Islet precursor cell (in vitro differentiated cells): ENCODE measurements at places on chromosomes 1 and 21.

- DNase-seq = no peak
Measured at GRCh38 chr1:172404121-172404520, 16.4 kb upstream of the C1orf105 start.

- no peak for DNase-seq
Measured at GRCh38 chr1:204354579-204354978, 5.2 kb downstream of the PLEKHA6 start.

- no peak for DNase-seq
Measured at GRCh38 chr1:226402739-226403165, 5.1 kb downstream of the PARP1 start.

GRCh38 chr1:9841460-9841859 is 17.7 kb upstream of the CLSTN1 start:
- peak; percentile 25 for DNase-seq

GRCh38 chr1:179031855-179032513 is 6.3 kb downstream of the FAM20B start:
- DNase-seq = no peak

DNA sequence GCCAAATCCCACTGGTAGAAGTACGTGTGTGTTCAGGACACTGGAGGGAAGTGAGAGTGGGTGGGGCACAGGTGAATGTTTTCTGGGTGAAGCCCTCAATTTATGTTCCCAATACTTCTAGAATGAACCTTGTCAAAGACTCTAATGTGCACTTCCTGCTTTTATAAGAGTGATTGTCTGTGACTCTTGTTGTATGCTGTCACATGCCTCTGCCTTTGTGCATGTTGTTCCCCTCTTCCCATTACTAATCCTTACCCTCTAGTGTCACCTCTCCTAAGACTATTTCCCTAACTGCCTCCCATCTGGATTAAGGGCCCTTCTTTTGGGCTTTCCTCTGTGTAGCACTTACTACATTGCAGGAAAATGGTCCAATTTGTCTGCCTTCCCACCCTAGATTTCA is 2.5 kb upstream of the LINGO4 start:
- peak; percentile 7 for DNase-seq

- DNase-seq = no peak
Measured at GRCh38 chr1:3658231-3658615, 5.9 kb downstream of the TP73 start.

DNA sequence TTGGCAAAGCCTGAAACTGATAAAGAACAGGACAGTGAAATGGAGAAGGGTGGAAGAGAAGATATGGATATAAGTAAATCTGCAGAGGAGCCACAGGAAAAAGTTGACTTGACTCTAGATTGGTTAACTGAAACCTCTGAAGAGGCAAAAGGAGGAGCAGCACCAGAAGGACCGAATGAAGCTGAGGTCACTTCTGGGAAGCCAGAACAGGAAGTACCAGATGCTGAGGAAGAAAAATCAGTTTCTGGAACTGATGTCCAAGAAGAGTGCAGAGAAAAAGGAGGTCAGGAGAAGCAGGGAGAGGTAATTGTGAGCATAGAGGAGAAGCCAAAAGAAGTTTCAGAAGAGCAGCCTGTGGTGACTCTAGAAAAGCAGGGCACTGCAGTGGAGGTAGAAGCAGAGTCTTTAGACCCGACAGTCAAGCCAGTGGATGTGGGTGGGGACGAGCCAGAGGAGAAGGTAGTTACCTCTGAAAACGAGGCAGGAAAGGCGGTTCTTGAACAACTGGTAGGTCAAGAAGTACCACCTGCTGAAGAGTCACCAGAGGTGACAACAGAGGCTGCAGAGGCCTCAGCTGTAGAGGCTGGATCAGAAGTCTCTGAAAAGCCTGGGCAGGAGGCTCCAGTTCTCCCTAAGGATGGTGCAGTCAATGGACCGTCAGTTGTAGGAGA is 16.3 kb downstream of the CCDC17 start:
- no peak for DNase-seq

DNA sequence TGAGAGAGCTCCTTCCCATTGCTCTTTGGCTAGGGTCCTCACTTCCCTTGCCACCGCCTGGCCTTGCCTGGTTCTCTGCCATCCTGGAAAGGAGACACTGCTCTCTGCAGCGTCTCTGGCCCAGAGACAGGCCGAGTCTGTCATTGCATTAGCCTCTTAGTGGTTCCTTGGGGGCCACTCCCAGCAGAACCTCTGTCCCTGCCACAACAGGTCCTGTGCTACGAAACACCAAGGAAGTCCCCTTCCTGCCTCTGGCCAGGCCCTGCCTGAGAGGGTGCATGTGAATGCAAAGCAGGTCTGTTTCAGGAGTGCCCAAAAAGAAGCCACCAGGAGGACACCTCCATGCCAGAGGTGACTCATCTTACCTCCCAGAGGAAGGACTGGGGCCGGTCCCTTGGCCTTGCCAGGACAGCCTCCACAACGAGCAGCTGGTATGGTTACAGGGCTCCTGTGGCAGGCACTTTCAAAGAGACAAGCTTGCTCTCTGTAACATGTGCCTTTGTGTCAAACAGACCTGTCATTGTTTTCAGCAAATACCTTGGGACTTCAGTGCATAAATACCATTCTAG is 59.6 kb downstream of the VPS26C start:
- DNase-seq = peak; percentile 87

GRCh38 chr1:32963746-32964460 is 706 bp downstream of the RNF19B start:
- peak; percentile 91 for DNase-seq

- no peak for DNase-seq
Measured at GRCh38 chr1:106879538-106879937, 176.9 kb upstream of the PRMT6 start.

- DNase-seq = no peak
Measured at GRCh38 chr1:222876182-222876581, 61.3 kb downstream of the DISP1 start.

GRCh38 chr1:44263568-44264450 is 50.5 kb downstream of the DMAP1 start:
- DNase-seq = no peak

GRCh38 chr1:26003262-26003661 is 5.4 kb upstream of the PAFAH2 start:
- DNase-seq = no peak

DNA sequence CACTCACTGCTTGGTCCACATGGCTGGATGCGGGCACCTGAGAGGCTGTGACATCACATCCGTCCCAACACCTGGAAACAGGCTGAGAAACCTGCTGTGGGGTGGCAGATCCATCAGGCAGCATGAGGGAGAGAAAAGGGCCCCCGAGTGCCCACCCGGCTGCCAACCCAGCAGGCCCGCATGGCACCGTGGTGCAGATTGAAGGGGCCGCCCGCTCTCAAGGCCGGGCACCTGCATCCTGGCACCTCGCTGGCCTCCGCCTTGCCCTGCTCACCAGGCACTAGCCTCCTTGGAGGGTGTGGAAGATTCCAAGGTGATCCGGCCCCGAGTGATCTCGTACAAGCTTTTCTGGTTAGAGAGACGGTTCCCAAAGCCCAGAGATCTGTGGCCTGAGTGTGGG is 110.5 kb downstream of the PRDM16 start:
- no peak for DNase-seq

DNA sequence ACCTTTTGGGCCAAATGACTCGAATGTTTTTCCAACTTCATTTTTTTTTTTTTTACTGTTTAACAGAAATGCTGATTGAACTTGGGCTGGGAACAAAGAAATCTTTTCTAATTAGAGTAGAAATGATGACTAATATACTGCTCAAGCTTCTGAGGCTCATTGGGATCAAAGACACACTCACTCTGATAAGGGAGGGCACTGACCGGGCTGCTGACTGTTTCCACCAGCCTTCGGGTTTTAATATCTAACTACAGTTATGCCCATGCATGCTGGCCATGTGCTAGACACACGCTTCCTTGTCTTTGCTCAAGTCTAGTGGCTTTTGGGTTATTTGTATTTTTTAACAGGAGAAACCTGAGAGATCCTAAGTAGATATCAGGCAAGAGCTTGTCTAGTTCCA is 16.8 kb downstream of the ZBTB18 start:
- DNase-seq = no peak

DNA sequence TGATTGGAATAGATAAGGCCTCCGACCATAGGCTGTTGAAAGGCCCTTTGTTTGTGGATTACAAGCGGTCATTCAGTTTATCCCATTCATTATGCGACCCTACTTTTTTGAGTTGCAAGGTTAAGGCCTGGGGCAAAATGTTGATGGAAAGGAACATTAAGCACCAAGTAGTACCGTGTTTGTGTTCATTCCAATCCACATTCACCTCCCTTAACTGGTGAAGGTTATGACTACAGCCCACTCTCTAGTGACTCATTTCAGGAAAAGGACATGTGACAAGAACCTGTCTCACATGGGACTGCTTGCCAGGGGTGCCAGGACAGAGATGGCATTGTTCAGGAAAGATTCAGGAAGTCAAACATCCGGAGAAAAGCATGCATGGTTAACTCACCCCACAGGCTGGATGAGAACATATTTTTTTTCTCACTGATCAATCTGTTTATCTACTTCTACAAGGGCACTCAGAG is 81.6 kb downstream of the CD58 start:
- peak; percentile 94 for DNase-seq

DNA sequence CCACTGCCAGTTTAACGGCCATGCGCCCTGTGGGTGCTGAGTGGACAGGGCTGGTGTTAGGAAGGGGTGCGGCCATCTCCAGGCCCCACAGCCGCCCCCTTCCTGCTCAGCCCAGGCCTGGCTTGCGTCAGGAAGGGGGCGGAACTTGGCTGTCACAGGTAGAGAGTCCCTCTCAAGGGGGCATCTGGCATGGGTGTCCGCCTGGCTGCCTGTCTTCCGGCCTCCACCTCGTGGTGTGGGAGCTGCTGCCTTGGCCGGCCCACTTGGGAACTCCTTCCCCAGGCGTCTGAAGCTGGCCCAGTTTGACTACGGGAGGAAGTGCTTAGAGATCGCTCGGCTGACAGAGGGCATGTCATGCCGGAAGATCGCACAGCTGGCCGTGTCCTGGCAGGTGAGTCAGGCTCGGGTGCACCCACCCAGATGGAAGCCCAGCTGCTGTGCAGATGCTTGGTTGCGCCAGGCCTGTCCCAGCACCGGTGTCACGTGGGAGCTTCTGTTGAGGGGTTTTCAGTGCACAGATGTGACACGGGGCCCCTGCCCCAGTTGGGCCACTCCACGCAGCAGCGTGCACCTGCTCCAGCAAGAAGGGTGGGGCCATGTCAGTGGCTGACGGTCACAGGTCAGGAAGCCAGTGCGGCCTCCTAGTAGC is 9.1 kb upstream of the ATAD3B start:
- peak; percentile 70 for DNase-seq

- no peak for DNase-seq
Measured at GRCh38 chr1:243443557-243443956, 187.7 kb downstream of the SDCCAG8 start.

DNA sequence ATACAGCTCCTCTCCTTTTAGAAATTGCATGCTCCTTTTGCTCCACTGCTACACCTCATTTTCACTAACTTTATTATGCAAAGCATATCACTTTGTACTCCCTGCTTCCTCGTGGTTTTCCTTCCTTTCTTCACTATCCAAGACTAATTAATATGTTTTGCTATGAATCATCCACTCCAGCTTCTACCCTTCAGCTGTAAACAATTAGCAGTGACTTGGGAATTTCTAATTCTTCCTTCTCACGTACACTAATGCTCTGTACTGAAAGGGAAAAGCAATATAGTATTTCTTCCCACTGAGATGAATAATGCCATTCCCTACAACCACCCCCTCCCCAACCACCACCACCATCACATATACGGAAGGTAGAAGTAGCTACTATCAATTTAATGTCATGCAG is 1917.0 kb downstream of the MRPL39 start:
- no peak for DNase-seq

DNA sequence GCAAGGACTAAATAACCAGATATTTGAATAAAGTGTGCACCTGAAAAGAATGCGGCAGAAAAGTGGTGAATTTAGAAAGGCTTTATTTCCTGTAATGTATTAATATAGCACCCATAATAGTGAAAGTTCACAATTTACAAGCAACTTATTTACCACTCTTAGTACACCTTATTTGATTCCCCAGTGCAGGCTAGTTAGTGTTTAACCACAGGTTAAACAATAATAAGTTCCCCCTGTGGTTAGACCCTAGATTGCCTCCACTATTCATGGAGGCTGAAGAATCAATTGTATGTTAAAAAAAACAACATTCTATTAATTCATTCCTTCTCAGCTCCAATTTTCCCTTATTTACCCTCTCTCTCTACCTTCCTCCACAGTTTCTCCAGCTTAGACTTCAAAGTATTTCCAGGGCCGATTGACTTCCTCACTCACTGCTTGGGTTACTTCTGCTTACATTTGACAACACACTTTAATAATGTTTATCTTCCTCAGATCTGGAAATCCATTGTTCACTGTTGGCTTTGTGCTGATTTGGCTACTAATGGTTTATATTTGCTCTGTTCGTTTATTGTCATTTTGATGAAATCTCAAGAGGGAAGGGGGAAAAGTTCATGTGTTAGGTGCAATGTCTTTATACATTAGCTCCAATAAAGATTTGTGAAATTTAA is 796.3 kb downstream of the BRINP3 start:
- no peak for DNase-seq

GRCh38 chr21:45990049-45990711 is 8.6 kb downstream of the COL6A1 start:
- DNase-seq = no peak

DNA sequence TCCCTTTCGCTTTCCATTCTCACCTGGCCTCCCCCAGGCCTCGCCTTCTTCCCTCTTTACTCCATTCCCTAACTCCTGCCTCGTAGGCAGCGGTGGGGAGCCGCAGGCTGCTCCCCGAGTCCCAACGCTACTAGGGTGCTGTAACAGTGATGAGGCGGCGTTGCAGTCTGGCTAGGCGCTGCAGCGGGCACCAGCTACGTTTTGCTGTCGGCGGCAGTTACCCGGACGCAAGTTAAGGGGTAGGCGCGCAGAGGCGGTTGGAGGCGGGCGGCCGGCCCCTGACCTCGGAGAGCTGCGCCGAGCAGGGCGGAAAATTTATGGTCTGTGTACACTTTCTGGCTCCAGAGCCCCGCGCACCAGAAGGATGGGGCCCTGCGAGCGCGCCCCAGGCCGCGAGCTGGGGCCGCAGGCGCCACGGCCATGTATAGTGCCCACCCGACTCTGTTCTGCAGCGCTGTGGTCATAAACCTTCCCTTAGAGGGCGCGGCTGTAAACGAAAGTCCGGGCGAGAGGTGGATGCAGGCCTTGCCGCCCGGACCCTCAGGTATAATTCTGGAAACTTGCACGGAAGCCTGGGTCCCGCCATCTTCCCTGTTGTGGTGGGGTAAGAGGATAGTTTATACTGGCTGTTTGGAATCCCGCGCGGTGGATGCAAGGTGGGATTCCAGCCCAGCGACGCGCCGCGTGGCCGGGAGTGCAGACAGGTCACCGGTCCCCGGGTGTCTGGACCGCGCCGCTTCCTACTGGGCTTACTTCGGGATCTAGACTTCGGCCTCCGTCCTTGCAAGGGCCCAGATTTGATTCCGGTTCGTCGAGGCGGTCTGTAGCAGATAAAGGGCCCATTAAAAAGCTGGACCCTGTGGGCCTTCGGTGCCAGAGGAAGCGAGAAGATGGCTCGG is 15.0 kb downstream of the HLX start:
- DNase-seq = no peak
